ENCODE measurements at places on chromosomes 2 and 18.

- no peak for DNase-seq
These were observed 126.3 kb downstream of the SEPTIN10 start for GRCh38 chr2:109487536-109487869.

GRCh38 chr2:48719480-48720177 is 35.9 kb downstream of the LHCGR start:
- no peak for DNase-seq

DNA sequence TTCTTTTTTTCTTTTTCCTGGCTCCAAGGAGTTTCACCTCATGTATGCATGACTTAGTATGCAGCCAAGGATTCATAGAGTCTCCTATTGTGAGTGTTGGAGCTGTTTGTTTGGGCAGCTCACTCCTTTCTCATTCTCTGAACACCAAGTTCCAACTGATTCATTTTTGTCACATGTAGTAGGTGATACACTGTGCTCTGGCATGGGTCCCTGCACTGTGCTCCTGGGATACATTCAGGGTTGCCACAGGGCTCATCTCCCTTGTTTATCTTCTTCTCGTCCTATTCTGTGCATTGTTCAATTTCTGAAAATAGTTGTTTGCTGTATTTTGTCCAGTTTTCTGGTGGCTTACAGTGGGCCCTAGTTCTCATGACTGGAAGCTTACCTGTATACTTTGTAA is 96.8 kb downstream of the ZNF407 start:
- no peak for DNase-seq

- no peak for DNase-seq
These were observed 12.6 kb downstream of the FN1 start for GRCh38 chr2:215423234-215423633.

- DNase-seq: no peak
These were observed 298.4 kb downstream of the EXOC6B start for GRCh38 chr2:72527424-72527823.

DNA sequence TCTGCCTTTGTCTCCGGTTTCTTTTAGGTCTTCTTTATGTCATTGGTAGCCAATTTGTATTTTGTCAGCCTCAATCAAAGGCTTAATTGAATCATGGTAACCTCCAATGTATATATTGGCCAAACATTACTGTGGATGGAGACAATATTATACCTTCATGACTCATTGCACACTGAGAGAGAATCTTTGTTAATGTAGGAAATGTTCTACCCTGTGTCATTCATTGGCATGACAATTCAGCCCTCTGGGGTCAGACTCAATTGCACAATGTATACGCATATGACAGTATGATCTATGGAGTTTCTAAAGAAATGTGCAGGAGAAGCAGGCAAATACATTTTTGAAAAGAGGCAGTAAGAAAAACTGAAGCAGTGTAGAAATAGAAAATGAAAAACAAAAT is 162.6 kb downstream of the PDE11A start:
- DNase-seq: no peak

GRCh38 chr2:148338541-148338940 is 306.0 kb upstream of the EPC2 start:
- no peak for DNase-seq

DNA sequence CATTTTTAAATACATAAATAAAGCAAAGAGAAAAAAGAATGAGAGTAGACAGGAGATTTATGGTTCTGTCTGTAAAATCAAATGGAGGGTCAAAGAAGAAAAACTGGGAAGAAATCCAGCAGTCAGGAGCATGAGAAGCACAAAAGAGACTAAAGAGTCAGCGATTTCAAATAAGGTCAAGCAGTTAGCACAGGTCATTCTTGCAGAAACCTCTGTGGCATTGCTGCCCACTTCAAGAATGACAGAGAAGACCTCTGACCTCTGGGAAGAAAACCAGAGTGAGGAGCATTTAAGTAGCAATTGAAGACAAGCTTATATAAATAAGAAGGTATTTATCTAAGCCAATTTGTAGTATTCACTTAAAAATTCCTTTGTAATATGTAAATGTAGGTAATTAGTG is 172.0 kb upstream of the SPOPL start:
- no peak for DNase-seq

DNA sequence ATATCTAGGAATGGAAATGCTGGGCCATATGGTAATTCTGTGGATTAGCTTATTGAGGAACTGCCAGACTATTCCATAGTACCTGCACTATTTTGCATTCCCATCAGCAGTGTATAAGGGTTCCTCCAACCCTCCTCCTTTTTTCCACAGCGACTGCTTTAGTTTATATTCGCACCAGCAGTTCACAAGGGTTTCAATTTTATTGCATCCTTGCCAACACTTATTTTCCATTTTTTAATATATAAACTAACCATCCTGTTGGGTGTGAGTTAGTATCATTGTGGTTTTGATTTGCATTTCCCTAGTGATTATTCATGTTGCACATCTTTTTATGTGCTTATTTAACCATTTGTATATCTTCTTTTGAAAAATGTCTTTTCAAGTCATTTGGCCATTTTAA is 67.0 kb downstream of the NAT8 start:
- no peak for DNase-seq

GRCh38 chr2:185531721-185532120 is 206.9 kb upstream of the FSIP2 start:
- no peak for DNase-seq

- DNase-seq: no peak
These were observed 106.4 kb downstream of the POLR1A start for GRCh38 chr2:85999061-85999831.

DNA sequence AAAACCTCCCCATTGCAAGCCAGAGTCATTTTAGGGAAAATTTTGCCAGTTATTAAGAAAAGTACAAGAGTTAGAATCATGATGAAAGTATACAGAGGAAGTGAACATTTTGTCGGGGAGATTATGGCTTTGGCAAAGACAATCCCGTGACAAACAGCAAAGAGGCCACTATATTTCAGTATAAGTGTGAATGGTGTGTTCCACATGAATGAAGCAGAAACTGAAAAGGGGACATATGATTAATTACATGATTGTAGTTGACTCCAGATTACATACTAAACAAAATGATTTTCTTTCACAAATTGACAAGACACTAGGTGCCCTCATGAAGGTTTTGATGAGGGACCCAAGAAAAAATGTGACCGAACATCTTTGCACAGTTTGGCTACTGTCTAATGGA is 42.0 kb downstream of the SP140 start:
- no peak for DNase-seq

GRCh38 chr2:10742666-10743065 is 21.2 kb downstream of the ATP6V1C2 start:
- no peak for DNase-seq

DNA sequence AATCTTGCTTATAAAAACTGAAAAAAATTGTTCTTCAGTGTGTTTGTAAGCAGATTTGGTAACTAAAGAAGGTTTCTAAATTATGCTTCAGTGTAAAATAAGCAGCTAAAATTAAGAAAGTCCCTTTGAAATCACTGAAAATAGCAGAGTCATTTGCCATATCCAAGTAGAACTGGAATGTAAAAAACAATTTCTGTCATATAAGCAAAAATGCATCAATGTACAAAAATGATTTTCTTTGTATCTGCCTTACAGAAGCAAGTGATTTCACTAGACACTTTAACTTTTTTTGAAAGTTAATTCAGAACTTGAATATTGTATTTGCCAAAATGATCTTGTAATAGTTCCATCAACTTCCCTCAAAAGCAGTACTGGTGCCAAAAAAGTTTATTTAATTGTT is 121.7 kb upstream of the CD226 start:
- DNase-seq: no peak

DNA sequence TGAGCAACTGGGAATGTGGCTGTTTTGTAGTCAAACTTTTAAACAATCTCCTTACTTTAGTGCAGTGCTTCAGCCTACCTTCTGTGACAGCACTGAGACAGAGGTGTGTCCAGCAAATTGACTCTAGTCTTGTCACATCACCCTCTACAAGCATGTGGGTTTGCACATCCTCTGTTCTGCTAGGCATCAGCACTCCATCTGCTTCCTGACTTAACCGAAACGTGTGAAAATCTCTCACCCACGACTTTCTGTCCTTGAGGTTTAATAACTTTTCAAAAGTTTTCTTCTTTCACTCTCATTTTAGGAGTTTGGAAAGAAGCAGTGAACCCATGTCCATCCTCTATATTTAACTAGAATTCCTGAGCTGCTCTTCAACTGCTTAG is 42.6 kb downstream of the TTR start:
- no peak for DNase-seq

DNA sequence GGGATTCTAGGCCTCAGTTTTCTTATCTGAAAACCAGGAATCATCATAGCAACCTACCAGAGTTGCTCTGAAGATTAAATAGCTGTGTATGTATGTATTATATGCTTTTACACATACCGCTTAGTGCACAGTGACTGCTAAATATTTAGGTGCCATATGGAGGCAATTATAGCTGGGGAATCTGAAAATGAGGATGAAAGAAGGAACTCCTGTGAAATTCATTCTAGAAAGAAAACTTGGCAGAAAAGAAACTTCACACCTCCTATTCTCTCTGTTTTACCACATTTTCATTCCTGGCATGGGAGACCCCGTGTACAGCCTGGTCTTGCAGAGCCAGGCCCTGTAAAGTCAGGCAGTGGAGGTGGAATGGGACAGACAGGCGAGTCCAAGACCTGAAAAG is 862.4 kb downstream of the CNTNAP5 start:
- no peak for DNase-seq

GRCh38 chr2:21386666-21387065 is 262.9 kb downstream of the TDRD15 start:
- no peak for DNase-seq

- DNase-seq: no peak
These were observed 21.0 kb upstream of the PAX3 start for GRCh38 chr2:222319586-222320435.

GRCh38 chr2:45224321-45224992 is 215.2 kb upstream of the SIX2 start:
- no peak for DNase-seq

- no peak for DNase-seq
These were observed 101.4 kb upstream of the PPP1CB start for GRCh38 chr2:28650266-28650584.

GRCh38 chr2:121093692-121094091 is 191.3 kb downstream of the TFCP2L1 start:
- DNase-seq: no peak

GRCh38 chr2:29688429-29688828 is 233.0 kb downstream of the ALK start:
- no peak for DNase-seq

DNA sequence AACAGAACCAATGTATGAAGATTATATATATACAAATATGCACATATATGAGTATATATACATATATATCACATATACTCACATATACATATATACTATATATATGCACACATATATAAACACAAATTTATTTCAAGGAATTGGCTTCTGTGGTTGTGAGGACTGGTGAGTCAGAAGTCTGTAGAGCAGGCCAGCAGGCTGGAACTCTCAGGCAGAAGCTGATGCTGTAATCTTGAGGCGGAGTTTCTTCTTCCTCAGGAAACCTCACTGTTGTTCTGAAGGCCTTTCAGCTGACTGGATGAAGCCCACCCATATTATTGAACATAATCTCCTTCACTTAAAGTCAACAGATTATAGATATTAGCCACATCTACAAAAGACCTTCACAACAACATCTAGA is 143.9 kb upstream of the CREB1 start:
- DNase-seq: no peak

GRCh38 chr18:25831301-25831701 is 259.1 kb downstream of the SS18 start:
- DNase-seq: no peak
